ENCODE measurements at places on chromosomes 1 and 21. TPM values are rescaled to one million over a fixed set of nuclear protein-coding genes. Genes with fewer than 3 reads are reported as not detected.

DNA sequence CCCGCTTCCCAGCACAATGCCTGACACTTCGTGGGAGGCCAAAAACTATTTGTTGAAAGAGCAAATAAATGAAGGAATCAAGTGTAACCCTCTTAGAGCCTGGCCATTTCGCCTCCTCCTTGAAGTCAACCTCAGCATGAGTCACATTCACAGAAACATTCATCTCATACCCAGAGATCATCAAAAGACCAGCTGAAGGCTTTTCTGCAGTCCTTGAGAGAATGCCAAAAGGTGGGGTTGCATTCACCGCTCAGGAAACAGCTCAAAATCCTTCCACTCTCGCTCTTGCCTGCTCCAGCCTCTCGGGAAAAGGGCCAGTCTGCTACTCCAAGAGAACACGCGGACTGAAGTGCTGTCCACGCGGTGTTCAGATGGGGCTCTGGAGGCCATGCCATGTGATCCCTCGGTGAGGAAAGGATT lies 90.0 kb downstream of the VWA5B1 start:
- DNase-seq = no peak

- DNase-seq = no peak
Observed at GRCh38 chr1:194477908-194478307, 1291.5 kb upstream of the B3GALT2 start.

CELA3A gene
- total RNA-seq = not detected

DEGS1 gene
- 88.4 TPM for total RNA-seq

EFNA1 gene
- 53.3 TPM for total RNA-seq

GRCh38 chr1:28313702-28314546 lies 14.9 kb upstream of the MED18 start:
- DNase-seq = no peak

DNA sequence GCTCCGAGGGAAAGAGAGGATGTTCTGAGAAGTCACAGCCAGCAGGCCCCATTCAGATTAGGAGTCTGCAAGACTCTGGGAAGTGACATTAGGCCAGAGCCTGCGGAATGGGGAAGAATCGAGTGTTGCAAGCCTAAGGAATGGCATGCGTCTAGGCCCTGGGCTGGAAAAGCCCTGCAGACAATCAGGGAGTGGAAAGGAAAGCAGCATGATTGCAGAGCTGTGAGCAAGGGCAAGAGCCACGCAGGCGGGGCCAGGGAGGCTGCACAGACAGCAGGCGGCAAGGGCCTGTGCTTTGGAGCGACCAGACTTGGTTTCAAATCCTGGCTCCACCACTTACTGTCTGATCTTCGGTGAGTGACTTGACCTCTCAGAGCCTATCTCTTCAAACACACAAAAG lies 118.2 kb downstream of the RRAGC start:
- DNase-seq = no peak

AKIRIN1 gene
- total RNA-seq = 42.8 TPM

GRCh38 chr1:55369474-55369873 lies 154.3 kb upstream of the USP24 start:
- DNase-seq = no peak

- DNase-seq = no peak
Observed at GRCh38 chr1:36384542-36385409, 948 bp downstream of the STK40 start.

GRCh38 chr21:26795412-26795805 lies 49.8 kb downstream of the ADAMTS1 start:
- no peak for DNase-seq

DNA sequence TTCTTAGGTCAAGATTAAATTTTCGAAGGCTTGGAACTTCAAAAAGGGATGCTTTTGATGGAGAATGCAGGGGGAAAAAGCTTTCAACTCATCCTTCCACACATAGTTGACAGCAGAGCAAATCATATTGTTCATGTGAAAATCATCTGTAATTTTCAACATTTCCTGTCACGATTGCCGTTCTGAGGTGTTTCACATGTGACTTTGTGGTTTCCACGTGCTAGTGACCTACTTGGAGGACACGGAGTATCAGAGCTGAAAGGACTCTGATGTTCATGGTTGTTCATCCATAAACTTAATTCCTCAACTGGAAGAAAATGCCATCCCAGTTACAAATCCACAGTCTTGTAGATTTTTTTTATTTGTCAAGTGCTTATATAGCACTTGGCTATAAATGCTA lies 79.1 kb downstream of the ZP4 start:
- DNase-seq = no peak

DNA sequence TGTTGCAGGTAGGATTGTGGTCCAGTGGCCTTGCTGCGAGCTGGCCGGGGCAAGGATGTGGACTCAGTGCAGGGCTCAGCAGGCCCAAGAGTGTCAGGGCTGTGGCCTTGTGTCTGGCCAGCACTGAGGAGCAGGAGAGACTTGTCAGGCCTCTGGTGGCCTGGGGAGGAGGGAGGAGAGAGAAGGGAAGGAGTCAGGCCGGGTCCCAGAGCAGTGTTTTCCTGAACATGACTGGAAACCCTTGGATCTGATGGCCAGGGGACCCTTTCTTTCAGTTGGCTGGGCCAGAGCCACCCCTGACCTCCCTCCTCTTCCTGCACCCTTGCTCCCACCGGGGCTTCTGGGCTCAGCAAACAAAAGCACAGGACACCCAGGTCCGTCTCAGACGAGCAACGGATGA lies 5.1 kb downstream of the IBA57 start:
- no peak for DNase-seq
